ENCODE measurements at places on chromosomes 5 and 9.

- DNase-seq, result no peak
Observed at GRCh38 chr5:127804886-127805426, 101.8 kb downstream of the CCDC192 start.

GRCh38 chr9:73179589-73179988 is 27.9 kb downstream of the ANXA1 start:
- no peak for DNase-seq

- no peak for DNase-seq
Observed at GRCh38 chr5:64865662-64866061, 96.9 kb downstream of the CWC27 start.

DNA sequence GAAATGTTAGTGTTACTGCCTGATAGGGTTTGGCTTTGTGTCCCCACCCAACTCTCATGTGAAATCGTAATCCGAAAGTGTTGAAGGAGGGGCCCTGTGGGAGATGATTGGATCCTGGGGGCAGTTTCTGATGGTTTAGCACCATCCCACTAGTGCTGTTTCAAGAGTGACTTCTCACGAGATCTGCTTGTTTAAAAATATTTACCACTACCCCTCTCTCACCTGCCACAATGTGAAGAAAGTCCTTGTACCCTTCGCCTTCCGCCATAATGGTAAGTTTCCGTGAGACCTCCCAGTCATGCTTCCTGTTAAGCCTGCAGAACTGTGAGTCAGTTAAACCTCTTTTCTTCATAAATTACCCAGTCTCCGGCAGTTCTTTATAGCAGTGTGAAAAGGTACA is 2.6 kb upstream of the RFX3 start:
- no peak for DNase-seq

DNA sequence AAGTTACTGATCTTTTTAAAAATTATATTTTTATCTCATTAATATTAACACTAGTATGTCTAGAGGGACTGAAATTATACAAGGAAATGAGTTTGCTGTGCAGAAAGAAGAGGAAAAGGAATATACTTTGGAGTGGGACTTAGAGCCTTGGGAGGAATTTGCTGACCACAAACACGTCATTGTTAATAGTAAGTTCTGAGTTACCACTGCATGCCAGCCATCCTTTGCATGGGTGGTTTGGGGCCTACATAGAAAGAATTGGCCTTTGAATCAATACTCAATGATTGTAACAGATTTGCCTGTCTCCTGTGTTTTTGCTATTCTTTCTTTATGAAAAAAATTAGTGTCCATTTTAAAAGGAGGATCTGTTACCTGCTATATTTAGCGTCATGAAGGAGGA is 232.6 kb upstream of the TNC start:
- no peak for DNase-seq

GRCh38 chr9:96020792-96021550 is 145.5 kb downstream of the ERCC6L2 start:
- no peak for DNase-seq

GRCh38 chr5:141504216-141504615 is 15.3 kb downstream of the PCDHGC5 start:
- no peak for DNase-seq

GRCh38 chr5:95738834-95739233 is 7.7 kb downstream of the RHOBTB3 start:
- no peak for DNase-seq

- peak; percentile 21 for DNase-seq
Observed at GRCh38 chr9:82021198-82021597, 32.6 kb downstream of the SPATA31D1 start.

- DNase-seq, result no peak
Observed at GRCh38 chr5:149747833-149748366, 17.8 kb downstream of the PPARGC1B start.

DNA sequence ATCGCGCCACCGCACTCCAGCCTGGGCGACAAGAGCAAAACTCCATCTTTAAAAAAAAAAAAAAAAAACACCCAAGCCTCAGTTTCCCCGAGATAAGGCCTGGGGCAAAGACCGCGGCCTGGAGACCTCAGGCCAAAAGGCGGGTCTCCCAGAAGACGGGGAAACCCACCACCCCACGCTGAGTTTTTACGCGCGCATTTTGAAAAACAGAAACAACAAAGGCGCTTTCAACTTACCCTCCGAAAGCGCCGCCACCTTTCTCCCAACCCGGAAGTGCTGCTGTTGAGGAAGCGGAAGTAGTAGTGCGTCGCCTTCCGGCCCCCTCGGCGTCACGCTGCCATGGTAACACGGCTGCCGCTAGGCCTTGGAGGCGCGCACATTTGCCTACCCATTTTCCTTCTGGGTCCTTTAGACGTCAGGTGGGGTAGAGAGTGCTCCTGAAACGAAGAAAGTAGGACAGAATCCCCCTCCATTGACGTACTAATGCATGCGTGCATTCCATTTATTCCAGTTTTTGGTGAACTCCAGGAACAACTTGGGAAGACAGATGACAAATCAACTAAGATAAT is at the start of gene TTF1:
Gene TTF1 (minus strand): TSS at position 287 of the 569 bp plus-strand sequence. CDS start 4,019 bp downstream, outside the sequence.
- peak; percentile 92 for DNase-seq

DNA sequence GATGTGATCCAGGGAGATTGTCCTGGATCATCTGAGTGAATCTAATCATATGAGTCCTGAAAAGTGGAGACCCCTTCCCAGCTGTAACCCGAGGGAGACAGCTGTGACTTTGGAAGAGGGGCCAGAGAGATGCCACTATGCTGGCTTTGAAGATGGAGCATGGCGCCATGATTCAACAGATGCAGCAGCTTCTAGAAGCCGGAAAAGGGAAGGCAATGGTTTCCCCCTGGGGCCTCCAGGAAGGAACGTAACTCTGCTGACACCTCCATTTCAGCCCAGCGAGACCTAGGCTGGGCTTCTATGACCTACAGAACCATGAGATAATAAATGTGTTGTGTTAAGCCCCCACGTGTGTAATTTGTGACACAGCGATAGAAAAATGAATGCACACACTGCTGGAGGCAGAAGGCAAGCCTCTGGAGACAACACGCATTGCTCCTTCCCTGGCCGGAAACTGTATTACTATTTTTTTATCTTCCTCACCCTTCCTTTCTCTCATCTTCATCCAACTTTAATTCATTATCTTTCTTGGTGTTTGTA is 16.6 kb upstream of the SARDH start:
- DNase-seq, result no peak

DNA sequence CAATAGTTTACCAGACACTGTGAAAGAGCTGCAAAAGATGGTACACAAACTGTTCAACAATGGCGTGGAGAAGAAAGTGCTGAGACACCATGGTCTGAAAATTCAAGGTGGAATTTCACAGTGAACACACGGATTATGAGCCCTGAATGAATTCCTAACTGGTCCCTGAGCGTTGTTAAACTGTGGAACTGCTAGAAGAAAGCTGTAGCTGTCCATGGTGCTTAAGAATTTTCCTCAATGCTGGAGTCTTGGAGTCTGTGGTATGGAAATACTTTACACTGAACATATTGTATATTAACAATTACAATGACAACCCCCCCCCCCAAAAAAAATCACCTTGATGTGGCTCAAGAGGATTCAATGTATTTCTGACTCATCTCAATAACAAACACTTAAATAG is 68.5 kb downstream of the SLC24A2 start:
- DNase-seq, result no peak

DNA sequence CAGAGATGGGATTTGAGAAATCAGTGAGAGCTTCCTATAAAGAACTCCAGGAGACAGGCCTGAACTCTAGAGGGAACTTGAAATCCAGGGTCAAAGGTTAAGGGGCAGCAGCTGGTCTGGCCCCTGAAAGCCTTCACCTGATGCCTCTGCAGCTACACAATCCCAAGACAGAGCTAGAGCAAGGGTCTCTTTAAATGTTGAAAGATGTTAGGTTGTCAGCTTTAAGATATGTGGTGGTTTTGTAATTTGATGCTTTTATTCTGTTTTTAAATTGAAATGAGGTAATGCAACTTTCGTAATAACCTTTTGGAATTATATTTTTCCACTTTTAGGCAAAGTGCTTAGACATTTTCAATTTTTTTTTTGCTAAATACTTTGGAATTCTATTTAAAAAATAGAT is 2.4 kb downstream of the SOWAHA start:
- no peak for DNase-seq

DNA sequence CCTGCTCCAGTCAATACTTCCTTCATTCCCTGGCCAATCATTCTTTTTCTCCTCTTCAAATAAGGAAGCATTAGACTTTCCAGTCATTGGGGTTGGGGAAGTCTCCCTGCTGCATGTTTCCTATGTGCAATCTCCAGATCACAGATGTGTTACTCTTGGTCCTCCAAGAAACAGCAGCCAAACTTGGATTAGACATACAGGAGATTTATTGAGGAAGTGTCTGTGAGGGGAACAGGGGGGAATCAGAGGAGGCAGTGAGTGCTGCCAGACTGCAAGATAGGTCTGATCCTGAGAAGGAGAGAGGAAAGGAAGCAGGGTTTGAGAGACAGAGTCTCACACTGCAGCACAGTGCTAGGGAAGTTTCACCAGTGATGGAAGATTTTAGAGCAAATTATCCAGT is 40.6 kb upstream of the SLIT3 start:
- DNase-seq, result no peak

GRCh38 chr5:110082194-110082593 is 392.5 kb downstream of the MAN2A1 start:
- no peak for DNase-seq

- no peak for DNase-seq
Observed at GRCh38 chr5:106163233-106163632, 1507.5 kb downstream of the EFNA5 start.

GRCh38 chr9:14478175-14479162 is 164.5 kb upstream of the NFIB start:
- no peak for DNase-seq

DNA sequence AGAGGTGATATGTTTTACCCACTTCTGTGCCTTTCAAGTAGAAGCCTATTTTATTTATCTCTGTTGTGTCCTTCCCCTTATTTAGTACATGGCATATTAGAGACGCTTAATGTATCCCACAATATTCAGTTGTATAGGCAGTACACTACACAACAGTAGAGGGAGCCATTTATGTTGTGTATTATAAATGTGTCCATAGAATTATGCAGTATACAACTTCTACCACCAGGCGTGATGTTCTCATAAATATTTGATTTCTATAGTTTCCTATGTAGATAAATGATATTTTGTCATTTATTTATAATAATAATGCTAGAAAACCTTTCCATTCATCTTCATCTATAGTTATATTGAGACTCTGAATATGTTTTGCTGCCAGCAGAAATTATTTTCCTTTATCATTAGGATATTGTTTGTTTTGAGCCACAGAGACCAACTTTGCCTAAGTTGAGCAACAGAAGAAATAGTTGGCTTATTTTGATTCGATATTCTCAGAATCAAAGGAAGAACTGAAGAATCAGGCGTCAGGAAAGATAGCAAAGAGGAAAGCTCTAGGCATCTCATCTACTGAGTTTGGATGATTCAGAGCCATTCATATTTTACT is 81.7 kb downstream of the ADAMTS19 start:
- DNase-seq, result no peak

DNA sequence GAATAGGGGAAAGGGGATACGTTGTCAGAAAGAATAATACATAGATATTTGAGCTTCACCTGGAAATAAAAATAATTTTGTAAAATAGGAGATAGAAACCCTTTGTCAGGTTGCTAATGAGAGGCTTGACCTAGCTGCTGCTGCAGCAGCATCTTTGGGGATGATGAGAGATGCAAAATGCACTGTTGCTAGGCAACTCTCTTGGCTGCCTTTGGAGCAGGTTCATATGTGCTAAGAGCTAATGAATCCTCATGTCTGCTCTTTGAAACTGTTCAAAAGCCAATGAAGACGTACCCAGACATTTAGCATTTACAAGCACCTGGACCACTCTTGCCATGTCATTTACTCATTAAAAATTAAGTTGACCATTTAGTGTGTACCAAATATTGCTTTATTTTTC is 121.7 kb downstream of the FOCAD start:
- DNase-seq, result no peak

DNA sequence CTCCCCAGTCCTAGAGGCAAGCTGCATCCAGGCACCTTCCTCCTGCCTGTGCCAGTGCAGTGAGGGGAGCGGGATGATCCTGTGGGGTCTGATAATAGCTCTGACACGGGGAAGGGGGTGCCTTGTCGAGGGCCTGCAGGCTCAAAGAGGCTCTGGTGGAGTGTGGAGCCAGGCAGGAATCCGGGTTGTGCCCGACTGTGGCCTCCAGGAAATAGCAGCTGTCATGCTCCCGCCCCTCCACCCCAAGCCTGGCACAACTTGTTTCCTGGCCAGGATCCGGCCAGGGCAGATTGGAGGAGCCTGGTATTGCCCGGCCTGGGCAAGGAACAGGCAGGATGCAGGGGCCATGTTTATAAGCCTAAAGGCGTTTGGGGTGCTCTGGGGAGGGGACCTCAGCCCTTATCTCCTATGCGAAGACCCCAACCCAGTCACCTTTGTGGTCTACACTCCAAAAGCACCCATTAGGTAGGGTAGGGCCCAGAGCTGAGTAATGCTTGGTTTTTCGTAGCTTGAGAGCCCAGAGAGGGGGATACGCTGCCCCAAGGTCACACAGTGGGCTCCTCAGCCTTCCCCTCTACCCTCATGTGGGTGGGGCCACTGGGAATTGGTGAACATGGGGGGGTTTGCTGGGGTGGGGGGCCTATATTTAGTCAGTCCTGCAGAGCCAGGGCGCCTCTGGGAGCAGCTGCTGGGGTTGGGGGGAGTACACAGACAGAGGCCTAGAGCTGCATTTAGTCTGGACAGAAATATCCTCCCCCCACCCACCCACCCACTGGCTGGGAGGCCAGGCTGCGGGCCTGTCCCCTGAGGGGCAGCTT is 12.2 kb downstream of the CXXC5 start:
- peak; percentile 96 for DNase-seq

DNA sequence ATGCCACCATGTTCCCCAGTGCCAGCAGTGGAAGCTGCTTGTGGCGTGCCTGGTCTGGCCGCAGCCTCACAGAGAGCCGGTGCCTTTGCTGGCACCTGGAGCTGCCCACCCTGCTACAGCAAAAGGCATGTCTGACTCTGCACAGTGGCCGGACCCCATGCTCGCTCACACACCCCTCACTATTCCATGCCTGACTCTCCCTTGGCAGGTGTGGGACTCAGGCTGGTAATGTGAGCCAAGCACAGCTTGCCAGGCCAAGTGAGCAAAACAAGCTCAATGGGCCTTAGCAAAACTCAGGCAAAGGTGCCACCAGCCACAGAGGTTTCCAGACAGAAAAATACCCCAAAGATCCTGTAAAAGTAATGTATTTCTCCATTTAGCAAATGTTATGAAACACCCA is 15.5 kb downstream of the GNA14 start:
- no peak for DNase-seq

DNA sequence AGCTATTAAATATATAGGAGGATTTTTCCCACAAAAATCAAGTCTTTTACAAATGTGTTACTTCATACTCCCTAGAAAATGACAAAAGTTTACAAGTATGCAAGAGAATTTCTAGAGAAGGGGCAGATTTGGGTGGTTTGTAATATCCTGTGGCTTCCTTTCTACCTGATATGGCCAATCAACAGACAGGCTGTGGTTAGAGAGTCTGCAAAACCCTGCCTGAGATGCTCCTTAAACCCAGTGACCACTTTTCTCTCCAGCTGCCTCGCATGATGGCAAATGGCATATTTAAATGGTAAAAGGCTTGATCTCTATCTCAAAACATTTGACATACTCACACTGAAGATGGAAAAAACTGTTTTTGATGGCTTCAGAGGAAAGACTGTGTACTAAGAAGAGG is 550.1 kb upstream of the ZNF462 start:
- DNase-seq, result no peak

All from tibial artery (tissue), 4 donors.